CD4-positive, alpha-beta T cell treated with Interleukin-12 subunit alpha and Interleukin-12 subunit beta, for 1 hour (primary cell): ENCODE measurements at places on chromosomes 11 and 22.

GRCh38 chr11:112050721-112051120, 23.1 kb downstream of the PIH1D2 start:
- no peak for DNase-seq

DNA sequence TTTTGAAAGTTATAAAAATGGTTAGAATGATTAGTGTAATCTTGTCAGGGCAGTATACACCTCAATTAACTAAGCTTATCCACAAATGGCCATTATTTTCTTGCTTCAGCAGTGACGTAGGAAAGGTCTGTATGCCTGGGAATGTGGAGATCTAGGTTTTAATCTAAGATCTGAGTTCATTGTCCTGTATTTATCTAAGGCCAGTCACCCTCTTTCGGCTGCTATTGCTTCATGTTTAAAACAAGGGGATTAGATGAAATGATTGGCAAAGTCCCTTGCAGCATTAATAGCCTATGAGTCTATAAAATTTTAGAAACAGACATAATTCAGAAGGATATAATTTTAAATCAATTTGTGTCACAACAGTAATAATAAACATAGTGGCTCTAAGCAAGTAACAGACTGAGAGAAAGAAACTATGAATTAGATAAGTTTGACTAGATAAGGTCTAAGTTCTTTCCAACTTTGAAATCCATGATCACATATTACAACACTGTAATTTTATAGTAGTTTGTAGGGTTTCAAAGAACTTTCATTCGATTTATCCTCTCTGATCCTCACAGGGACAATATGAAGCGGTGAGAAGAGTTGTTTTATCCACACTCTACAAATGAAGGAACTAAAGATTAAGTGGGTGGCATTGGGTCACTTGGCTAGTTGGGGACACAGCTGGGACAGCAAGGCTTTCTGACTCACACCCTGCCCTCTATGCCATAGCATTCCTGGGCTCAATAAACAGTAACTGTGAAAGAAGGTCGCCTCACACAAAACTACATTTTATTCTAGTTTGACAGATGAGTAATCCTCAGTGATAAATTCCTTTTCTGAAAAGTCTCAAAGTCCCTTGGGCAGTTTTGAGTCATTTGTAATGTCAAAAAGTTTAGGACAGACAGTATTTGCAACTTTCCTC, 60.6 kb upstream of the RDX start:
- DNase-seq, result no peak

- DNase-seq, result no peak
These were observed 444.4 kb downstream of the DLG2 start for GRCh38 chr11:85182441-85183387.

- DNase-seq, result no peak
These were observed 10.7 kb upstream of the ETS1 start for GRCh38 chr11:128598096-128598495.

- no peak for DNase-seq
These were observed 107.5 kb downstream of the FEZ1 start for GRCh38 chr11:125388611-125389010.

GRCh38 chr11:123740787-123741158, 687 bp downstream of the ZNF202 start:
- DNase-seq, result no peak

GRCh38 chr11:80054582-80055165, 613.8 kb upstream of the TENM4 start:
- DNase-seq, result no peak

DNA sequence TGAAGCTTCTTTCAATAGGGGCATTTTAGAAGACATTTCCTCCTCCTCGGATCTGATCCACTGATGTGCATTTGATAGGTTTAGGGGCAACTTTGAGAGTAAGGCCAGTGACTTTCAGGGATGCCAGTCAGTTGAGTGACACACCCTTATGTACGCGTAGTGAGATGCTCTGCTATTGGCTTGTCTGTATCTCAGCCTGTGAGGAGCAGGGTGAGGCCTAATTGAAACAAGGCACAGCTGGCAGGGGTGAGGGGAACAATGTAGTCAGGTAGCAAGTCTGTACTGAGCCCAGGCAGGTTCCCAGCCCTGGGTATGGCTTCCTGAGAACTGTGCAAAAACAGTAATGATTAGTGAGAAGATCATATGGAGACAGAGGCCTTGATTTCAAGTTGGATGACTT, 61.5 kb downstream of the STIM1 start:
- DNase-seq, result no peak

GRCh38 chr11:74462009-74462408, 5.3 kb downstream of the KCNE3 start:
- DNase-seq, result peak; percentile 16

DNA sequence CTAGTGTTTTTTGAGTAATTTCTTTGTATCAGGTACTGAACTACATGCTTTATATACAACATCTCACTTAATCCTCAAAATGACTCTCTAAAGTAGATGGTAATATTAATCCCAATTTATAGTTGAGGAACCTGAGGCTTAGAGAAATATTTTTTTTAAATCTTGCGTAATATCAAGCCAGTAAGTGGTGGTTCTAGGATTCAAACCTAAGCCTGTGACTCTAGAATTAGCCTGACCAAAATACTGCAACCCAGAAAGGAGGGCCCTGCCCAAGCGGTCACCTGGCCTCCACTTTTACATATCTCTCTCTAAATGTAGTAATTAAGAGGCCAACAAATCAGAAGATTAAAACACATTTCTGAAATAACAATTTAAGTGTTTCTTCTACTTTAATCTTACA, 28.6 kb downstream of the SLC36A4 start:
- DNase-seq, result no peak

DNA sequence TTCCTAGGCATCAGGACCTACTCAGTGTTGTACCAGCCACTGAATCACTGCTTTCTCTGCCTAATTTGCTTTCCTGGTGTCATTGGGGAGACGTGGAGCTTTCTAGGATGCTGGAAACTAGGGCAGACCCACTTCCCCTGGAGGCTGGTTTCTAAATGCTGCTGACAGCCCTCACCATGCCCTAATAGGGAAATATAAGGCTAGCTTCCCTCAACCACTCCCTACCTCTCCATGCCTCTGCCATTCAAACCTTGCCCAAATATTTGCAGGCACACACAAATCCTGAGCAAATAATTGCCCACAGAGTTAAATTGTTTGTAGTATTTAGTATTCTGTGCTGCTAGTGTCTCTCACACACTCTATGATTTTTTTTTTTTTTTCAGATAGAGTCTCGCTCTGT, 310.2 kb downstream of the DDX10 start:
- no peak for DNase-seq

DNA sequence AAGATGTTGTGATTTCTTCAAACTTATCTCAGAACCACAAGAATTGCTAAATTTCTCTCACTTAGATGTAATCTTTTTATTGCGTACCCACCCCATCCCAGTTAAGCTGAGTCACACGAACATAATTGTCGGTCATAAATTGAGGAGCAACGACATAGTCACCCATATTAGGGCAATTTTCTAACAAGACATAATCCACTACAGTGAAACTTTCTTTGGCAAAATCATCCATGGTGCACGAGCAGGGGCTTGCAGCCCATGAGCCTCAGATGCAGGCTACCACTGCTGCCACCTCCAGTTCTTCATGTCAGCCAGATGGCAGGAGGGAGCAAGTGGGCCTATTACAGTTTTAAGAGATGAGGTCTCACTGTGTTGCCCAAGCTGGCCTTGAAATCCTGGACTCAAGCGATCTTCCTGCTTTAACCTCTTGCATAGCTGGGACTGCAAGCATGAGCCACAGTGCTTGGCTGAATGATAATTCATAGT, 70.3 kb upstream of the GRK2 start:
- no peak for DNase-seq

DNA sequence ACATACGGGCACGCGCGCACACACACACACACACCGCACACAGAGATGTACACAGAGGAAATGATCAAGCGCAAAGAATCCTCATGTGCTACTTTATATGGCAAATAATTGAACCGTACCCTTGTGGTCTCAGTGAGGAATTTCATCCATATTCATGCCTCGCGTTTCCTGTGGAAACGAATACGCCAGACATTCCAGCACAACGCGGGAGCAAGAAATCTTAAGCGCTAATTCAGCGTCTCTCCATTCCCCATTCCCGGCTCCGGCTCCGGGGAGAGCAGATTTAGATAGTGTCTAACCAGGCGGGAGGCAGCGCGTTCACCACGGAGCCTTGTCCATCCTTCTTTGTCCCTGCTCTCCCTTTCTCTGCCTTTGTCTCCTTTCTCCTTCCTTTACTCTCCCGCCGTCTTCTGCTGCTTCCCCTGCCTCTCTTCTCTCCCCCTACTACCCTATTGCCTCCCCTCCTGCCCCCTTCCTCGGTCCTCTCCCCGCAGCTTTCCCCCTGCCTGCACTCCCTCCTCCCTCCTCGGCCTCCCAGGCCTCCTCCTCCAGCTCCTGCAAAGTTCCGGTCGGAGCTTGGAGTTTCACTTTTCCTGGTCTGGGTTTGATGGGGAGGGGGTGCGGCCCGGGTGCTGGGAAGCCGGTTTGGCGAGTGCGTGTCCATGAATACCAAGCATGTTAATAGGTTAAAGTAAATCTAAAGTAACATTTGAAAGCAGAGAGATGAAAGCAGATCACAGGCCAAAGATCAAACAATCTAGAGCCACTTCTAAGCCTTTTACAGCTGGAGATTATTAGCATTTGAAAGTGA, 579.3 kb downstream of the BUD13 start:
- DNase-seq, result no peak

DNA sequence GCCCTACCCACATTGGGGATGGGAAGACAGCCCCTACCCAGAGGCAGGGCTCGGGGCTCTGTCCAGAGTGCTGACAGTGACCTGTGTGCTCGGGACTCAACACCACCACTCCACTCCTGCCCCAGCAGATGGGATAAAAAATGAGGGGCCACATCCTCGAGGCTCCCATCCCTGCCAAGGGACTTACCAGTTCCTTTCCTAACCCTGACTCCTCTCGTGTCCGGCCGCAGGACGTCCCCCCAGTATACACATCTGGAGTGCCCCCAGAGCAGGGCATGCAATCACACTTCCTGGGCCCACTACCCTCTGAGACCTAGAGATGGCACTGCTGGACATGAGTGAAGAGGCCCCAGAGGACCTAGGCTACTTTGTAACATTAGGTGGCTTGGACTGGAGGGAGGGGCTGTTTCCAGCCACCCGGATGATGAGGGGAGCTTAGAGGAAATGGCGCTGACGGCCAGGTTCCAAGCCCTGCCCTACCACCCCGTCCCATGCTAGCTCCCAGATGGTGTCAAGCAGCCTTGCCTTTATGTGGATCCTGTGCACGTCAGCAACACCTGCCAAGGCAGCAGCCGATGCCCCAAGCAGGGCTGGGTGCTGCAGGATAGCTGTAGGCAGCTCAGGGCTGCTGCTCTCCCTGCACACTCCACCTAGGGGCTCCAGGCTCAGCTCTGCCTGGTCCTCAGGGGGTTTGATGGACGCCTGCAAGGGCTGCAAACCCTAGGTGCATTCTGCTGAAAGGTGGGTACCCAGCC, 86.6 kb downstream of the DGCR2 start:
- no peak for DNase-seq

DNA sequence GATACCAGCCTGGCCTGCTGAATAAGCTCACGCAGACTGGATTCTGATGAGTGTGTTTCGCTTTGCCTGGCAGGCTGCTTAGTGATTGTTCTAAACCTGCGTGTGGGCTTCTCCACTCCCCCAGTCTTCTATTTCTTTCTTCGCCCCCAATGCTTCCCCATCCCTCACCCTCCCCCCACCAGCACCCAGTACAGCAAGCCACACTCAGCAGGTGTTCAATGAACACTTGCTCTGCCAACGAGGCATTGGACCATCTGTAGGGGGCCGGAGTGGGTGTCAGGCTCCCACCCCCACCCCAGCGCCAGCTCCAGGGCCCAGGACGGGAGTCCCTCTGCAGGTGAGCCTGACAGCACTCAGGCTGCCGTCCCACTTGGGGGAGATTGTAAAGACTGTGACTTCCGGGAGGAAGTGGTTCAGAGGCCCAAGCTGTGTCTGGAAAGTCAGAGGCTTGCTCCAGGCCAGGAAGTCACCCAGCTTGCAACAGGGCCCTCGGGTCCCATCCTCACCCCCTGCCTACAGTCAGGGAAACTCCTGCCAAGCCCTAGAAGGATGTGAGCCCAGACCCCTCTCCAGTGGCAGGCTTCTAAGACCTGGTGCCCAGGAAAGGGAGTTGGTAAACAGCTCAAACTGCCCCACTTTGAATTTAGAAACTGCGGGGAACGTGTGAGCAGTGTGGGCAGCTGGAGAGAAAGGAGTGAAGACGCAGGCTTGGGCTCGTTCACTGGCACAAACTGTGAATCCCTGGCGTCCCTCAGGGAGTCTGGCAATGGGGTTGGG, 66.3 kb upstream of the PRDM11 start:
- DNase-seq, result peak; percentile 67

DNA sequence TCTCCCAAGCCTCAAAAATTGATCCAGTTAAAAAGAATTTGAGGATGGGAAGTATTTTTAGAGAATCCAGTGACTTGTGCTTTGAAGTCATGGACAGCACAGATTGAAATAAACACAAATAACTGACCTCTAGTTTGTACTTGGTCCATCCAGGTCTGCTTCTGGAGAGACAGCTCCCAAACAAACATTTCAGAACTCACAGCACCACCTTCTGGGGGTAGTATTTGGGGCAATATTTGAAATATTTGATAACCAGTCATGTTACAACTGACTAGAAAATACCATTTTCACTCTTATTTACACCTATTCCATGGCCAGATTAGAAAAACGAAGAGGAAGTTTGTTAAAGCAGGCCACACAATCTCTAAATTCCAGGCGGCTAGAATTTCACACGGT, 56.2 kb downstream of the CTSC start:
- DNase-seq, result no peak

GRCh38 chr11:62269654-62270278, at the start of gene SCGB2A2:
Gene SCGB2A2, plus strand, starts transcription at chr11:62270158. Its CDS starts 59 bp downstream, at chr11:62270217.
- no peak for DNase-seq

GRCh38 chr22:19111140-19111539, 11.1 kb downstream of the DGCR2 start:
- no peak for DNase-seq

- DNase-seq, result no peak
These were observed 78.8 kb downstream of the LINC01488 start for GRCh38 chr11:69560141-69560790.

GRCh38 chr11:82823647-82824619, 76.3 kb downstream of the PRCP start:
- DNase-seq, result no peak

GRCh38 chr22:36865346-36865745, 4.5 kb downstream of the NCF4 start:
- no peak for DNase-seq

DNA sequence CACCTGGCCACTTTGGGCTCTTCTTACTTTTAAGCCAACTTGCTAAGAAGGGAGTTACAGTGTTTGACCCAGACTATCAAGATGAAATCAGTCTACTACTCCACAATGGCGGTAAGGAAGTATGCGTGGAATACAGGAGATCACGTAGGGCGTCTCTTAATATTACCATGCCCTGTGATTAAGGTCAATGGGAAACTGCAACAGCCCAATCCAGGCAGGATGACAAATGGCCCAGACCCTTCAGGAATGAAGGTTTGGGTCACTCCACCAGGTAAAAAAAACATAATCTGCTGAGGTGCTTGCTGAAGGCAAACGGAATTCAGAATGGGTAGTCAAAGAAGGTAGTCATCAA, 1.0 kb upstream of the YPEL4 start:
- no peak for DNase-seq

GRCh38 chr11:38766796-38767195, 2168.8 kb upstream of the RAG2 start:
- no peak for DNase-seq

GRCh38 chr22:41181349-41182241, 23.5 kb upstream of the L3MBTL2 start:
- DNase-seq, result no peak
